ENCODE measurements at places on chromosomes 2 and 18. TPM values are rescaled to one million over a fixed set of nuclear protein-coding genes. Genes with fewer than 3 reads are reported as not detected.

DNA sequence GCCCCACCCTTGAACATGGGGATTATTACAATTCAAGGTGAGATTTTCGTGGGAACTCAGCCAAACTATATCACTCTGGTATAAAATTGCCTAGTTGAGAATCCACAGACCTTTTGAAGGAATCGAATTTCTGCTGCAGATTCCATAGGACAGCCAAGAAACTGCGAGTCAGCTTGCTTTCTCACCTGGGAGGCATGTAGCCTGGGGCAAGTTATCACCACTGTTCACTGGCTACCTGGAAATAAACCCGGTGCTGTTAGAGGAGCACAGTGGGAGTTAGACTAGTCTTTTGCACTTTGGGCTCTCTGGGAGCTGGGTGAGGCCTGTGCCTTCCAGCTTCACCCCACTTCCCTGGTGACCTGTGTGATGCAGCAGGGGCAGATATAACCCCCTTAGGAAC is 1043.5 kb downstream of the TDRD15 start:
- no peak for DNase-seq

DNA sequence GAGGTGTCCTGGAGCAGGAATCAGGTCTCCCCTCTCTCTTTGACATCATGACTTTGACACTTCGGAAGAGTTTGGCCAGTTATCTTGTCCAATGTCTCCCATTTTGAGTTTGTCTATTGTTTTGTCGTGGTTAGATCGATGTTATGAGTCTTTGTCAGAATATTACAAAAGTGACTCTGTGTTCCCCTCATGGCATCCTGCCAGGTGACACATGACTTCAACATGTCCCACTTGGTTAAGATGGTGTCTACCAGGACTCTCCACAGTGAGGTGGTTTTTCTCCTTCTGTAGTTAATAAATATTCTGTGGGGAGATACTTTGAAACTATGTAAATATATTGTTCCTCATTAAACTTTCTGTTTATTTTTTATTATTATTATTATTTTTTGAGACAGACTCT is 76.6 kb upstream of the BZW1 start:
- no peak for DNase-seq

GRCh38 chr2:221264318-221264717 is 307.8 kb downstream of the EPHA4 start:
- DNase-seq, result no peak

DNA sequence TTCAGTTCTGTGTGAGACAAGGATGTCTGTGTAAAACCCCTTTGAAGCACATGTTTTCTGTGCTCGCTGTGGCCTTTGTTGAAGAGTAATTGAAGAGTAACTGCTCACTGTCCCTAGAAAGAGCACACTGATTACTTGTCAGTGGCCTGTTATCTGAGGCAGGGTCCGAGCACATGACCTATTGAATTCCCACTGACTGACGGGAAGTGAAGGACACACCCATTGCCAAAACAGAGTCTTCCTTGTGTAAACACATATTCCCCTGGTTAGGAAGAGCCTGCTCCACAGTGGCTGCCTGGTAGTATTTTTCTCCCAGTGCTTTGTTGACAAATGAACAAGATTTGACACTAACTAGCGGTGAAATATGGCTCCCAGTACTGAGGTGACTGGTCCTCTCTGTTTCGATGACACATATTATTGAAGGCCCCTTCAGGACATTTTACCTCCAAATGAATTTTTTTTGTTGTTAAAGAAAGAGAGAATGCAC is 148.5 kb upstream of the GYPC start:
- DNase-seq, result no peak

DNA sequence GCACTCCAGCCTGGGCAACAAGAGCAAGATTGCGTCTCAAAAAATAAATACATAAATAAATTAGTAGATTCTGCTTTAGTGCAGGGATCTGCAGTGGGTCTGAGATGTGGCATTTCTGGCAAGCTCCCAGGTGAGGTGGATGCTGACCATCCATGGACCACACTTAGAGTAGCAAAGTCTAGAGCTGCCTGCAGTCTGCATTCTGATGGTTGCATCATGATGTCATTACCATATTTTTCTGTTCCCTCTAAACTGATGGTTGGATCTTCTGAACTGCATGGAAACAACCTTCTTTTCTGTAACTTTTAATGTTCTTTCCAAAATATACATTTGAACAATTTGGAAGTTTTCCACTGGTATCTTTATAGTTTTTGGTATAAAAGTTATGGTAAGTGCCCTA is 42.9 kb downstream of the MYL12B start:
- no peak for DNase-seq

DNA sequence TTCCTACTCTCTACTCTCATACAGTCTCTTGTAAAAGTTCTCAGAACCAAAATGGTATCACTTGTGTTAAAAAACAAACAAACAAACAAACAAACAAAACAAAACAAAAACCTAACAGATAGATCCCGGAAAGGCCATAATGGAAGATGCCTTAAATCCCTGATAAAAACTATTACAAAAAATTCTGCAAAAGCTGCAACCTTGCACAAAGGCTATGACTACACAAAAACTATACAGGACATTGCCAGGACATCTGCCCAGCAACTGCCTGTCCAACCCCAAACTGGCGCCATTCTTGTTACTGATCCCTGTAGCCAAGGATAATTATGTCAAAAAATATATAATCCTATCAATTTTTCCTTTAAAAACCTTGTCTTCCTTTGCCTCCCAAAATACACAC is 36.3 kb upstream of the LONRF2 start:
- DNase-seq, result no peak

- DNase-seq, result no peak
Measured at GRCh38 chr2:120880381-120880780, 144.7 kb downstream of the GLI2 start.

GRCh38 chr2:157447031-157447430 is 3.1 kb upstream of the CYTIP start:
- DNase-seq, result no peak

DNA sequence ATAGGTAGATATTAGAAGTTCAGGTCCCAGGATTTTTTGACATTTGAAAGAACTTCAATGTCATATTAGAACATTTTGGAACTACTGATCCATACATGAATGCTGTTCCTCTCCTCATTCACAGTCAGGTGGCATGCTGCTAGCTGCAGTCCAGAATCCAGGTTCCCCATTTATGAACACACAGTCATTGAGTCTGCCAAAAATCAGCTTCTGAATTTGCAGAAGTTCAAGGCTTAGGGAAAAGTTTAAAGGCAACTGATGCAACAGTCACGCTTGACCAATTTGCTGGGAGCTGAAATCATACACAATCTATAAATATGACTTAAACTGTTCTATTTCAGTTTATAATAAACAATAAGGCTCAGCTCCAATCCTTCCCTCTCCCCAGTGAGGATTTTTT is 17.3 kb upstream of the TTR start:
- no peak for DNase-seq

GRCh38 chr2:17864676-17865075 is 13.8 kb upstream of the KCNS3 start:
- DNase-seq, result no peak

DNA sequence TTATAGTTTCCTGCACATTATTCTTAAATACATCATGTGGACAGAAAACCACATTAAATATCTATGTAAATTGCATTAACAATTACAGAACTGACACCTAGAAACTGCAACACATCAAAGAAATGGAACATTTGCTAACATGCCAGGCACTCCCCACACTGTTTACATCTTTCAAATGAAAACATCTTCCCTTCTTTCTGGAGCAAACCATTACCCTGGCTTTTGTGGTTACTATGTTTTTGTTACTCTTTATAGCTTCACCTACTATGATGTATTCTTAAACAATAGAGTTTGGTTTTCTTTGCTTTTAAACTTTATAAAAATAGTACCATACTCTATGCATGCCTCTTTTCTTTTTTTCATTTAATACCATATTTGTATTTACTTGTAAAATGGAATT is 1894.5 kb upstream of the CELF4 start:
- no peak for DNase-seq

GRCh38 chr18:74453016-74453566 is 4.0 kb downstream of the DIPK1C start:
- DNase-seq, result no peak

DNA sequence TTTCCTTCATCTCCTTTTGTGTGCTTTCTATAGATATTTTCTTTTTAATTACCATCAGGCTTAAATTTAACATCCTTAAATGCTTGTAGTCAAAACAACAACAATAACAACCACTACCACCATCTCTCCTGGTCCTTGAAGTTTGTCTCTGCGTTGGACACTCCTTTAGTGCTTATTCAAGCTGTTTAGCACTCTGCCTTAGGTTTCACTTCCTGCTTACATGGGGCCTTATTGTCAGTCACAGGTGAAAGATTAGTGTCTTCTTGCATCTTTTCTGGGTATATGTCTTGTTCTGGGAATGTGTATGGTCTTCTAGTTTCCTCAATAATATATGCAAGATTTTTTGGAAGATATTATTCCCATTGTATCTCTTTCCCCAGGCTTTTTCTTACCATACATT is 240.1 kb upstream of the NXPH2 start:
- DNase-seq, result no peak

DNA sequence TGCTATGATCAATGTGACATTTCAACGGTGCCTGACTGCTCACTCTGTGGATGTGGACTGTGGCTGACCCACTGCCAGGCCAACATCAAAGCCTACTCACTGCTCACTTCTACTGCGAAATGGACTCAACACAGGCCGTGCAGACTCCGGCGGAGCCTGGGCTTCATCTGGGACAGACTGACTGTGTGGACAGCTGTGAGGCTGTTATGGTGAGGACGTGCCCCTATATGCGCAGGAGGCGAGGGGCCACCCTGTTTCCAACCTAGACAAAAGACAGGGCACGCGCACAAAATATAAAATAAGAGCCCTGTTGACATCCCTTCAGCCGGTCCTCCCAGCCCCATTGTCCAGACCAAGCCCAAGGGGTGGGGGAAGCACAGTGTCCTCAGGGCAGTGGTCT is 514.4 kb upstream of the RAB6C start:
- no peak for DNase-seq

- no peak for DNase-seq
Measured at GRCh38 chr2:203590496-203590895, 55.4 kb upstream of the RAPH1 start.

- no peak for DNase-seq
Measured at GRCh38 chr18:25153426-25153825, 198.5 kb downstream of the ZNF521 start.

- DNase-seq, result no peak
Measured at GRCh38 chr18:44602380-44602779, 78.3 kb upstream of the SETBP1 start.

- DNase-seq, result no peak
Measured at GRCh38 chr2:144686518-144687215, 166.7 kb upstream of the ZEB2 start.

DNA sequence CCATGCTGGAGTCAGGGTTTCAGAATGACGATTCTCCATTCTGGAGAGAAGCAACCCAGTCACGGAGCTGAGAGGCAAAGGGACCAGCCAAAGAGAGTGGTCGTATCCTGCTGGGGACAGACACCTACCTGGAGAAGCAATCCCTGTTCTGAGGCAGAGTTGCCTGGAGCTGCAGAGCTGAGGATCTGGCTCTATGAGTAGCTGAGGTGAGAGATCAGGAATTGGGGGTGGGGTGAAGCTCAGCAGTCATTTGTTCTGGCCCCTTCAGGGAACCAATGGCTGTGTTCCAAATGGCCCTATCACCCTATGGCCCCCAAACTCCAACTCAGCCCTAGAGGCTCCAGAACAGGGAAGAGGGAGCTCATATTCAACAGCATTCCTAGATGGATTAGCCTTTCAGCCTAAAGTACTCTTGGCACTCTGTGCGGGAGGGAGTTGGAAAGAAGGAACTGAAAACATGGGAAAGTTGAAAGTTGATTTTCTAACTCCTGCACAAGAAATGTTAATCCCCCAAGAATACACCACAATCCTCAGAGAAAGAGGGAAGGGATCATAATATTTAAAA is 3.3 kb upstream of the ATRAID start:
- DNase-seq, result no peak

DNA sequence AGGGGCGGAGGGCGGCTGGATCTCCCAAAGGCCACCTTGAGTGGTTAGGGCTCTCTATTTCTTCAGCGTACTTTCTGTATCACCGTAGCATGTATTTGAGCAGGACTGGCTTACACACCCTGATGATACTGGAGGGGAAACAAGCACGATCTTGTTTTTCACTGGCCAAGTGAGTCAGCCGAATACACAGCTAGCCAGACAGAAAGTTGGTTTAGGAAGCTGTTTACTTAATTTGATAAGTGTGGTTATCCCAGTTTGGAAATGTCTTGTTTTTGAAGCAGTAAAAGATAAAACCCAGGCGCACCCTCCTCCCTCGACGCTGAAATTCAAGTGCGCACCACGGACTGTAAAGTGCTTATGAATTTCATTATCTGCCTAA is 582 bp downstream of the RIOK3 start:
- no peak for DNase-seq

DNA sequence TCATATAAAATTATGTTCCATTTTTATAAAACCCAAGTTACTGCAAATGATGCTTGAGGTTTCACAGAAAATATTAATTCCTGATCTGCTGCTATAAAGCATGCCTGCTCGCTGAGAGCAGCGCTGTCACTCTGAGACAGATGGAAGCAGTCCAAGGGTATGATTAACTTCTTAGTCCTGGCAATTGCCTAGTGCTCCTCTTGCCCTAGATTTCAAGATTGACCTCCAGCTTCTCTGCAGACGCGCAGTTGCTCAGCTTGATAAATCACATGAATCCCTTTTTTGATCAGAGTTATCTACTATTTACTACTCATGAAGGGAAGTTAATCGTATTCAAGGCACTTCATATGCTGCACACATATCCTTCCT is 154.6 kb upstream of the REV1 start:
- no peak for DNase-seq

- DNase-seq, result no peak
Measured at GRCh38 chr2:235162837-235163197, 211.0 kb downstream of the SH3BP4 start.

DNA sequence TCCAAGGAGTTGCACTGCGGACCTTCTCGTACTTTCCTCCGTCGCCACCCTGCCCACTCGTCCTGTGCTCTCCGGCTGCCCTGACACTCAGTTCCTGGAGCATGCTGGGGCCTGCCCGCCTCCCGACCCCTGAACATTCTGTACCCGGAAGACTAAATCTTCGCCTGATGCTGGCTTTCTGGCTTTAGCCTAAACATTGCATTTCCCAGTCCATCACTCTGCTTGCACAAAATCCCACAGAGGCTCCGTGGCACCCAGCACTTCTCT is 550 bp upstream of the SFXN5 start:
- DNase-seq, result no peak

GRCh38 chr2:206324869-206325268 is 50.4 kb downstream of the ZDBF2 start:
- no peak for DNase-seq

DNA sequence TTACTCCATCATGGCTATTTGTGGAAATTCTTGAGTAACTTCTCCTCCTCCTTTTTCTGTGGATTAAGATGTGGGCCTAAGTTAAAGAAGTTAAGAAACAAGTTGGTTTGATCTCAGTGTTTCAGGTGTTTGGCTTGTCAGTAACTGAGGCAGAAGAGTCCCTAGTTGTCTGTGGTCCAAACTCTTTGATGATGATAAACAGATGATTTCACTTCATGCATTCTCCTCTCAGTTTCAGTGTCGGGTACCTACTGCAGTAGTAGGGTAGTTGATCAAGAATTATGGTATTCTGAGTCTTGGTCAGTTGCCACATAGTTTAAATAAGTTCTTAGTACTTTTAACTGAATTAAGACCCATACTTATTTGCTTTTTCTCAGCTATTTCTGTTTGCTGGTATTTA is 85.6 kb downstream of the NCOA1 start:
- no peak for DNase-seq

Gene PEX13
- total RNA-seq, result 22.6 TPM

Gene PREPL
- 66.9 TPM for total RNA-seq

Gene RFX8
- 6.5 TPM for total RNA-seq

Gene MTA3
- total RNA-seq, result 59.6 TPM

Gene SATB2
- total RNA-seq, result 8.8 TPM

Gene VPS54
- 27.9 TPM for total RNA-seq

Gene MCFD2
- total RNA-seq, result 90.5 TPM

Data from sciatic nerve (tissue), 2 donors.